ENCODE measurements at places on chromosomes 5 and 9.

GRCh38 chr5:135894276-135894675 lies 1.4 kb downstream of the IL9 start:
- DNase-seq: no peak

GRCh38 chr9:73137286-73137899 lies 14.3 kb upstream of the ANXA1 start:
- no peak for DNase-seq

- DNase-seq: peak; percentile 62
These were observed 13.7 kb upstream of the STOM start for GRCh38 chr9:121383715-121384114.

DNA sequence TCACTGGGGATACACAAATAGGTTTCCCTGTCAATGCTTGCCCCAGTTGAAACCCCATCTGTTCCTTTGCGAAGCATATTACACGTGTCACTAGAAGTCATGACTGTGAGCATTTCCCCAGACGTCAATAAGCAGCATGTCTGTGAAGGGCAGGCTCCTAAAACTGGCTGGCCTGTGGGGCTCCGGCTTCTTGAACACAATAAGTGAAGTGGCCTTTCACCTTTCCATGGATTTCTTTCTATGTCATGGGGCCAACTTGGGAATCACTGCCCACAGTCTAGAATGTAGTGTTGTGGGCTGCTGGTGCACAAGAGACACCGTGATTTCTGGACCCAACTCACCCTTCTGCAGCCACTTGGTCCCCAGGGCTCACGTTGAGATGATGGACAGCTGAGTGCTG lies 60.4 kb upstream of the CTSL start:
- DNase-seq: no peak

GRCh38 chr9:136359774-136360718 lies 3.5 kb downstream of the DNLZ start:
- no peak for DNase-seq

- no peak for DNase-seq
These were observed 166.4 kb downstream of the PIK3R1 start for GRCh38 chr5:68381909-68382308.

- peak; percentile 35 for DNase-seq
These were observed 33.5 kb downstream of the SPEF2 start for GRCh38 chr5:35651002-35651756.

GRCh38 chr5:178765753-178766300 lies 35.4 kb upstream of the ZNF354A start:
- DNase-seq: no peak

GRCh38 chr5:66197764-66198405 lies 53.8 kb downstream of the SREK1 start:
- DNase-seq: peak; percentile 36

DNA sequence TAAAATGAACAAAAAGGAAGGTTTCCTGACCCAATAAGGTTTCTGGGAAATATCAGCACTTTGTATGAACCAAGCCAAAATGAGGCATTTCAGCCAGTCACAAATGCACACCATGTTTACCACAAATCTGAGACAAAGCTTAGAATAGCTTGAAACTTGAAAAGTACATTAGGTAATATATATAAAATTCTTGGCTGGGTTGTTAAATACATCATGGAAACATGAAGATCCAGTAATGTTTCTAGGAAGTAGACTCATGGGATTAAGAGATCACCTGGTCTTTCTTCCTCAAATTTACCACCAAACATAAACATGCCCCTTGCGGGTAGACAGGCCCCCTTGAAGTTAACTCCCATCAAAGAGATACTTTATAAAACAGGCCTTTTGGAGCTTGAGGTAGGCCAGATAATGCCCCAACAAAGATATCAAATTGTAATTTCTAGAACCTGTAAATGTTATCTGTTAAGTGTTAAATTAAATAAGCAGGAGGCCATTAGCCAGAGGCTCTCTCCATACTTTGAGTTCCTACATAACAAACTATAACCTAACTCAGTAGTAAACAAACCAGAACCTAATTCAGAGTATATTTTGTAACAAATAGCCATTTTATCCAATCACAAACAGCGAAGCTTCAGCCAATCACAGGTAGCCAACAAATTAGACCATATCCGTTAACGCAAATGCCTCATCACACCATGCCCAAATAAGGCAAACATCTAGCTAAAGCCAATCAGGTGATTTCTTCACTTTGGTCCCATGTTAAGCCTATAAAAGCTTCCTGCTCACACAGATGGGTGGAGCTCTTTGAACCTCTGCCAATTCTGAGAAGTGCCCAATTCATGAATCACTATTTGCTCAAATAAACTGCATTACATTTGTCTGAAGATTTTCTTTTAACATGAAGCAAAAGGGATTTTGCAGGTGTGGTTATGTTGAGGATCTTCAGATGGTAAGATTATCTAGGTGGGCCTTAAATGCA lies 127.9 kb upstream of the TARS1 start:
- no peak for DNase-seq

- DNase-seq: peak; percentile 31
These were observed 145.4 kb upstream of the RAD23B start for GRCh38 chr9:107137495-107138202.

DNA sequence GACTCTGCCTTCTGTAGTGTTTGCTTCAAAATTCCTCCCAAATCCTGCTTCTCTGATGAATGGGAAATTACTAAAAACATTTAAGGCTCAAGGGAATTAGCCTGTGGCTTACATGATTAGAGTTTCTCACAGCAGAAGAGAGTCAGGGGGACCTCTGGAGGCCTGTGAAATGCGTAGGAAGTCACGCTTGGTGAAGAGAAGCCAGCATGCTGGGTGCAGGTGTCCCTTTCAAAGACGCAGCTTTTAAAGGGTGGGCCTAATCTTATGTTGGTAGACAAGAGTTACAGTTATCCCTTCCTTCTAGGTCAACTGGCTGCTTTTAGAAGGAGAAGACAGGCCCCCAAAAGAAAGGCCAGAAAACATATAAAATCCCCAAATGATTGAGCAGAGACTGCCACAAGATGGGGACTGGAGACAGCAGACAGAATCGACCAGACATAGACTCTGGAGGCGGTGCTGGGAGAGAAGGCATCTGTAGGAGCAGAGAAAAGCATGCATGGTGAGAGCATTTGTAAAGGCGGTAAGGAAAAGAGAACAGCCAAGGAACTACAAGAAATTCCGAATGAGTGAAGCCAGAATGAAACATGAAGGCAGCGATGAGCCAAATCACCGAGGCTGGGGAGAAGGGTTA lies 42.3 kb downstream of the B4GALT1 start:
- DNase-seq: peak; percentile 50

GRCh38 chr5:36047384-36048160 lies 19.1 kb downstream of the UGT3A2 start:
- no peak for DNase-seq

DNA sequence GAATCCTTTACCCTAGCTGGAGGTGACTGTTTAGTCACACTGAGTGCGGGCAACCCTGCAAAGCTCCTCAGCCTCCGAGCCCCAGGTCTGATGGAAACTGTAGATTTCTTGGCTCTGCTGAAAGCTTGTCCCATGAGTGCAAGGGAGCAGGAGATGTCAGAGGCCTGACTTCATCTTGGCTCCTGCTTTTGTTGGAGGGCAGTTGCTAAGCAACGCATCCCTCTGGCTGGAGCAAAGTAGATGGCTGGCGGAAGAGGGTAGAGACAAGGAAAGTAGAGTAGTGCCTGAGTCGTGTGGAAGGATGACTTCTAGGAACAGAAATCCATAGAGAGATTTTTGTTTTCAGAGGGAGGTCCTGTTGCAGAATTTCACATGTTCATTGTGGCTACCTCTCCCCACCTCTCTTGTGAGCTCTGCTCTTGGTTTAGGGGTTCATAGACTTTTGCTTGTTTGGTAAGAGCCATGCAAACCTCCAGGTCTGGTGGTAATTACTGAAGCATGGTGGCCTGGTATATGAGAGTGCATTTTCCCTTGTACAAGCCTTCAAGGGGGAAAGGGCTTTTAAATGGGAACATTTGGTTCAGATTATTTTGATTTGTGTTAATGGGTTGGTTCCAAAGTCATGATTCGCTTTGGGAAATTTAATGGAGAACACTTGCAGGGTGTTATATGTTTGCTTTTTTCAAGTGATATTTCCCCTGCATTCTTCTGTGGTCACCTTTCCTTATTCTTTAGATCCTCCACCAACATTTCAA lies 71.5 kb downstream of the ARHGAP26 start:
- DNase-seq: no peak

- no peak for DNase-seq
These were observed 13.3 kb downstream of the PHF2 start for GRCh38 chr9:93589688-93590087.

DNA sequence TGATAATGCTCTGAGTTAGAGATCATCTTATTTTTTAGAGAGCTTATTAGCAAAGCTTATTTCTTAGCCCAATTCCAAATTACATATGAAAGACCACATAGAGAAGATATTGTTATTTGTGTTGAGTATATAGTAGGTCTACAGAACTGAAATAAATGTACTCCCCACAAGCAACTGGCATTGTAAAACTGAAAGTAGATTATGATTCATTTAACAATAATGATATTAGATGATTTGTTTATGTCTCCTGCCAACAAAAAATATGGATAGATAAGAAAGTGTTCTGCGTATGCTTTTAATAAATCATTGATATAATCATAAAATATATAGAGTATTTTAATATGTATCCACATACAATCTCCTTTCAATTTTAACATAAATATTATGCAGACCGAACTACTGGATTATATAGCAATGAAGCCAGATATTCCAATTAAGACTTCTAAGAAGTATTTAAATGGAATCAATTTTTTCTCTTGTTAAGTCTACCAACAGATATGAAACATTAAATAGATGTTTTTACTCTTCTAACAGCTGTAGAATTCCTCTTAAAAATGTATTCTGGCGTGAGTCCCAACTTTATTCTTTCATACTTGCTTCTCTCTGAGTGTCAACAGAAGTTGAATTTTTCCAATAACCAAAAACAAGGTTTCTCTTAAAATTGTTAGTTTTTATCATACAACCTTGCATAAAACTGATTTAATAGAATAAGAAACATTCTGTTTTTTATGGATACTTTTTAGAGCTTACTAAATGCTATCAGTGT lies 15.6 kb upstream of the DAB2 start:
- DNase-seq: no peak

DNA sequence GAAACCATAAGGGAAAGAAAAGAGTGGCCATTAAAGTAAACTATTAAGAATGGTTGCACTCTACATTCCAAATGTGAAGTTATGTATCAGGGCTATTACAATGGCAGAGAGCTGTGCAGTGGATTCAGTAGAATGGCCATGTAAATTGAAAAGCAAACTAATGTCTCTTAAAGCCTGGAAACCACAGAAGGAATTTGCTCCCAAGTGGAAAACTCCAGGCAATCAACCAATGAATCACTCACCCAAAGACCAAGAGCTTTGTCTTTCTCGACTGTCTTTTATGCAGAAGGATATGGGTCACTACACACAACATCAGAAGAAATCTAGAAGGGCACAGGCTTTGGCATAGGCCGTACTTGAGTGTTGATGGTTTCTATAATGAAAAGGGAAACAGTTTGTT lies 114.9 kb downstream of the TLE1 start:
- DNase-seq: no peak

- peak; percentile 0 for DNase-seq
These were observed 511.5 kb downstream of the FOXD4L5 start for GRCh38 chr9:64773491-64773931.

GRCh38 chr5:30650311-30650710 lies 543.2 kb upstream of the CDH6 start:
- no peak for DNase-seq

DNA sequence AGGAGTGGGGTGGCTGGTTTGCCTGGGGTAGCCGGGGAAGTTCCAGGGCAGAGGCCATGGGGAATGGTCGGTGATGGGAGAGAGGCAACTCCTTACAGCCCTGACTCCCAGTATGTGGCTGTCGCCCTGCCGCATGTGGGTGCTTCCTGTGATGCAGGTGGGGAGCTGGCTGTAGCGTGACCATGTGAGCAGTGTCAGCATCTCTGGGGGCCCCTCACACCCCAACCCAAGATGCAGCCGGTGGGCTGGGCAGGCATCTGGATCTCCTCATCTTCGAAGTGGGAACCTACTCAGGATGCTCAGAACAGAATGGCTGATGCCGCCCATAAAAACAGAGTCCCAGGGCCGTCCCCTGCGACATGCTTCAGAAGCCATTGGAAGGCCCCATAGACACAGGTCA lies 45.0 kb downstream of the BARX1 start:
- no peak for DNase-seq

DNA sequence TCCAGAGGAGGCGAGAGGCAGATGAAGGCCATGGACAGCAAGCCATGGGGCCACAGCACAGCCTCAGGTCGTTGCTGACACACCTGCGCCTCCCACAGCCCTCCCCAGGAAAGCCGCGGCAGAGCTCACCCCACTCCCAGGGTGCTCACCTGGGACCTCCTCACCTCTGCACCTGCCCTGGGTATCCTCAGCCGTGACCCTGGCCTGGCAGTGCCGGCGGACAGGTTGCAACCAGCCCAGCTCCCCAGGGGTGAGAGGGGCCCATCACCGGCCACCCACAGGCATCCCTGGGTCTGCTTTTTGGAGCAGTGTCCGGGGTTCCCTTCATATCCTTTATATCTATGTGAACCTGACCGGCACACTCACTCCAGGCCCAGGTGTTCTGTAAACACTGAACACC lies 30.4 kb upstream of the FCN1 start:
- no peak for DNase-seq

DNA sequence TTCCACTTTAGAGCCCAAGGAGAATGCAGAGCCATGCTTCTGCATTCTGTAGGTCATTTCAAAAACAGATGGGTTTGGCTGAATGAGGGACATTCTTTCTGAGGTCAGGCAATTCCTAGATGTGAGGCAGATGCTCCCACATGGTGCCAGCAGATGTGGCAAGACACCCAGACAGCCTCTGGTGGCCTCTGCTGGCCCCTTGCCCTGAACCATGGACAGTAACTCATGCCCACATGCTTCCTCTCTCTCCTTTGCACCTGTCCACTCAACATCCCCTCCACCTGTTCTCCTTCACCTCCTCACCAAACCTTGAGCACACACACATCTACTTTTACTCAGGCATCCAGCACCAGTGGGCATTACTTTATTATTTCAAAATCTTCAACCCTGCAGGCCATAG lies 252.3 kb downstream of the DNAH5 start:
- no peak for DNase-seq

- DNase-seq: no peak
These were observed 89.8 kb upstream of the GABRP start for GRCh38 chr5:170693701-170694100.

DNA sequence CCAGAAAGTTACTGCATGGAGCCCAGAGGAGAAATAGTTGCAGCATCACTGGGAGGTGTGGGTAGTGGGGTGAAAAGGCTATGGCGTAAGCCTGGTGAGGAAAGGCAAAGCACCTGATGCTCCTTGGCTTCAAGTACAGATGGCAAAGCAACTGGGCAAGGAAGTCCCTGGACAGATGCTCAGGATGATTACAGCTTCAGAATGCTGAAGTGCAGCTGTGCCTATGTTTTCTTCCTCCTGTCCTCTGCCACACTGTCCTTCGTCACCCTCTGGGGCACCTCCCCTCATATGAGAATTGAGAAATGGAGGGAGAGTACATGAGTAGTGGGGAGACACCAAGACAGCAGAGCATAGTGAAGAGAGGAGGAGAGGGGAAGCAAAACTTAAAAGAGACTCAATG lies 328.0 kb downstream of the PDE4D start:
- DNase-seq: no peak
